ENCODE measurements at places on chromosomes 11 and 22.

GRCh38 chr11:70732881-70733196 lies 334.5 kb downstream of the CTTN start:
- DNase-seq = no peak

DNA sequence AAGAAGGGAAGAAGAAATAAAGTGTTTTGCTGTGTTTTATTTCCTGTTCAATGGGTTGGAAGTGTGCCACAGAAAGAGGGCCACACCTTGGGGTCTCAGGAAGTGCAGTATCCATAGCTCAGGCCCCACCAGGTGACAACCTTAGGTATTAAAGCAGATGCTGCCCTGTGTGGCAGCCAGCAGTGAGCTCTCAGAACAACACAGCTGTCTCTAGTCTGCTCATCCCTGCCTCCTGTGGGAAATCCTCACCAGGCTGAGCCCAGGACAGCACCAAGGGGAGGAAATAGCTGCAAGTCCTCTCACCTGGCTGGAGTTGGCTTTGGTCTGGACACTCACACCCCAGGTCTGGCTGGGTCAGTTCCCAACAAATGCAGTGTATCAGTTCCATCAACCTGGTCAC lies 25.1 kb downstream of the ARL14EP start:
- DNase-seq = no peak

DNA sequence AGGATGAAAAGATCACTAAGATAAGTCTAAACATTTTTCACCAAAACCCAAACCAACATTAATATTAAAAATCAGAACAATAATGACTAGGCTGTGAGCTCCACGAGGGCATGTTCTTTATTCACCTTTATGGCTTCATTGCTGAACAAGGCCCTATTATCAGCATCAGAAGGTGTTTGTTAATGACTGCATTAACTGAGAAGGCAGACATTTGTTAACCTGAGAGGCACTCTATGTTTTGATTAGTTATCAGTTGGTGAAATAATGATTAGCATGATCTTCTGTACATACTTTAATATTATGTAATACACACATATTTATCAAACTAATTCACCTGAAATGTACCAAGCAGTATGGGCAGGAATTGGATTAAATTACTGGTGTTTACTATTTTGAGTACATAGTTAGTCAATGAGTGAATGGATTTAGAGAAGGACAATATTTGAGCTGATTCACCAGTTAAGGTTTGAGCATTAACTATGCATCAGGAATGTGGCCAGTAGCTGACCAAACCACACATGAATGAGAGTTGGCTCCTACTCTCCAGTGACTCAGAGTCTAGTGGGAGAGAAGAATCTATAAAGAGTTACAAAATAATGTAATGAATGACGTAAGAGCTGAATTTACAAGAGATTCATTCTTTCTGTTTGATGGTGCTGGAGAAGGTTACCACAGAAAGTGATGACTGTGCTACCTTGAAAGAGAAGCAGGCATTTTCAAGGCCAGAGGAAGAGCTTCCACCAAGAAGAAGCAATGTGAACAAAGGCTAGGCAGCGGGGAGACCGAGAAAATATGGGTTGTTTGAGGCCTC lies 6.7 kb downstream of the IL18 start:
- DNase-seq = no peak

DNA sequence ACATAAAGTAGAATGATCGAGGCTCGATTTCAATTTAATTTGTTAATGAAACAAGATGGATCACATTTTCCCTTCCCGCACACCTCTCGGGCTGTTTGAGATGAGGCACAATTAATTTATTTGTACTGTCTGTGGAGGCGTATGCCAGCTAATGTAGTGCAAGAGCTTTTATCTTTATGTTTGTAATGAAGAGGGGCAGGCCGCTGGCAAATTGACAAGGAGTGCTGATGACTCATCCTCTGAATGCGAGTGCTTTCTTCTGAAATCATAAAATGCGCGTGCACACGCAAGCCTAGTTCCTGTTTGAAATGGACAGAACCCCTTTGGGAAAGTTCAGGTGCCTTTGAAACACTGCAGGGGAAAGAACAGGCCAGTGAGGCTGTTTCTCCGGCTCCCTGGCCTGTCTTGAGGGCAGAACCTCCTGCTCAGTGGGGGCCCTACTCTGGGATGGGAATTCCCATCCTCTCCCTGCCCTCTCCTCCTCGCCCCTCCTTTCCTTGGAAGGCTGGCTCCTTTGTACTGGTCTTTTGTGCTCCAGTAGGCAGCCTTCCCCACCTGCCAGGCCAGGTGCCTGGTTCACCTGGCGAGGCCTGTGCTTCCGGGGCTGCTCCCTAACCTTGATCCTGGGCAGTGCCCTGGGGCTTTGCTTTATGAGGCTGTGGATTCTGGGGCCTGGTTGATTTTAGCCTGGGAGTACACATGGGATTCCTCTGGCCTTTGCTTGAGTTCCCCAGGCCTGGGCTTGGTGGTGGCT lies 50.3 kb downstream of the TEAD1 start:
- peak; percentile 52 for DNase-seq

DNA sequence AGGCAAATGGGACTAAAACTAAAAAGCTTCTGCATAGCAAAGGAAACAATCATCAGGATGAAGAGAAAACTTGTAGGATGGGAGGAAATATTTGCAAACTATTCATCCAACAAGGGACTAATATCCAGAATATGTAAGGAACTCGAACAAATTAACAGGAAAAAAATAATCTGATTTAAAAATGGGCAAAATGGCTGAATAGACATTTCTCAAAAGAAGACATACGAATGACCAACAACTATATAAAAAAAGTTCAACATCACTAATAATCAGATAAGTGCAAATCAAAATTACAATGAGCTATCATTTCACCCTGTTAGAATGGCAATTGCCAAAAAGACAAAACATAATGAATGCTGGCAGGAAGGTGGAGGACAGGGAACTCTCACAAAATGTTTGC lies 12.0 kb downstream of the OR52E1 start:
- DNase-seq = no peak

DNA sequence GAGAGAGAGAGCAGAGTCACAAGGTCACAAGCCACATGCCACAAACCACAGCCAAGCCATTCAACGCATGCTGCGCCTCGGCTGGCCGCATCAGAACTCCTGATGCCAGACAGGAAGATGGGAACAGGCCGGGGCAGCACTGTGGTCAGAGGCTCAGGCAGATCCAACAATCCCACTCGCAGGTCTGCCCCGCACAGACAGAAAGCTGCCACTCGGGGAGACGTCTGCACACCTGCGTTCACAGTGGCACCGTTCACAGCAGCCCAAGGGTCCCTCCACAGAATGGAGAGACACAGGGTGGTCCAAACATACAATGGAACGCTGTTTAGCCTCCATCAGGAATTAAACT lies 408.8 kb downstream of the CTTN start:
- no peak for DNase-seq

GRCh38 chr11:13784855-13785254 lies 116.4 kb downstream of the FAR1 start:
- no peak for DNase-seq

DNA sequence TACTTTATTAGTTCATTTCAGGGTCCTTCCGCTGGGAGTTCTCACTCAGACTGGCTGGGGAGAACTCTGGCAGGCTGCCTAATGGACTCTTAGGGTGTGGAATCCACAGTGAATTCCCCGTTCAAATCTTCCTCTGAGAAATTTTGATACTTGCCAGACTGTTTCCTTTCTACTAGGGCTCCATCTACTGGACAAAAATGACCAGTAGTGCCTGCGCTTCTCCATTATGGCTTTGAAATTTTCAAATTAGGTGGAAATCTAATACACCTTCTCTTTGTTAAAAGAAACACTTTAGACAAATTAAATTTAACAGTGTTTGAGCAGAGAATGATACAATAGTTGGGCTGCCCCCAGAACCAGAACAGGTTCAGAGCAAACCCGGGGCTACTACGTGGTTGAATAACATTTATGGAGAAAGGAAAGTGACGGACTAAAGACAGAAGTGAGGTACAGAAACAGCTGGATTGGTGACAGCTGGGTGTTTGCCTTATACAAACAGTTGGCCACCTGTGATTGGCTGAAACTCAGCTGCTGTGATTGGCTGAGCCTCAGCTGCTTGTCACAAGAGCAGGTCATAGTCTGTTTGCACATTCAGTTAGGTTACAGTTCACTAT lies 52.9 kb upstream of the FDX1 start:
- peak; percentile 78 for DNase-seq

GRCh38 chr11:101438126-101438525 lies 145.7 kb downstream of the TRPC6 start:
- DNase-seq = no peak

DNA sequence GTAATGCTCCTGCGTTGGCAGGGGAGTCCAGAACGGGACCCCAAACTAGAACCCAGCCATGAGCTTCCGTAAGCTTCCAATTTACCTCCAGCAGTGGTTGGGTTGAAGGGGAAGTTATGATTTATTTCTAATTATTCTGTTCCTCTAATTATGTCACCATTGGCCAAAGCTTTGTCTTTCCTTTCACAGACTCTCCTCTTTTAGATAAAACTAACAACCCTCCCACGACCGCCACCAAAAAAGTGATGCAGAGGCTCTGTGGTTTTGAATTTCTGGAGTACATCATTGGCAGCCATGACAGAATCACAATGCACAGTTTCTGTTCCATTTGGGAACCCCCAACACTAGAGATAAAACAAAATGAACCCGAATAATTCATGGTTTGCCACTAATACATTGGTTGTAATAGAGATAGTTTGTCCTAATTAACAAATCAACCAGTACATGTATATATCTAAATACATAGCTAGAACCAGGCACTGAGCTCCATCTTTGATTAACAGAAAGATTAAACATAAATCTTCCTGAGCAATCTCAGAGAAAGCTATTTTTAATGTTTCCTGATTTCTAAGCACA lies 64.3 kb downstream of the ETS1 start:
- no peak for DNase-seq

- DNase-seq = no peak
Observed at GRCh38 chr22:42066937-42067336, 3.7 kb downstream of the NAGA start.

DNA sequence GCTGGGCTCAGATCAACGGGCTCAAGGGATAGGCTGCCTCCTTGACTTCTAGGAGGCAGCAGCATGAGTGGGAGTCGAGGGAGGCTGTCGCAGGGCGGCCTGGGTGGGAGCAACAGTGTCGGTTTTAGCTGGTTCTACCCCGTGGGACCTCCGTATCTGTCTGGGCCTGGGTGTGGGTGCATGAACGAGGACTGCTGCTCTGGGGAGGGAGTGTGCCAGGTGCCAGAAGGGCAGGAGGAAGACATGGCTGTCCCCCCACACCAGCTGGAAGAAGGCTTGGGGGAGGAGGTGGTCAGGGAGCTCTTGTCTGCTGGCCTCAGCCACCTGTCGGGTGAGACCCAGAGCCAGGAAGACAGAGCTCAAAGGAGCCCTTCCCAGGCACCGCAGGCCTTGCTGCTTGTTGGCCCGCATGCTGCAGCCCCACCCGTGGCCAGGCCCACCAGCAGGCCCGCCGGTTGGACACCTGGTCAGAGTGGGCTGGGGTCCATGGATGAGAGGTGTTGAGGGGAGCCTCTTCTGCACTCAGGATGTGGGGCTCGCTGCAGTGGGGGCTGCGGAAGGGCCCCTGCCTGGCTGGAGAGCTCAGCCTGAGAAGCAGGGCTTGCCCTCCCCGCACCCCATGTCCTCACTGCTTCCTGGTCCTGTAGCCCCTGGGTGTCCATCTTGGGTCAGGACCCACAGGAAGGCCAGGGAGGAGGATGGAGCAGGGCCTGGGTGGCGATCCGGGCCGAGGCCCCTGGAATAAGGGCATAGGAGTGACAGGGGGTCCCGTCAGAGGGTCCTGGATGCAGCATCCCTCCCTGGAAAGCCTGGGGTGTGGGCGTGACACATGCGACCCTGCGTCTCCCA lies 3.4 kb downstream of the CEND1 start:
- DNase-seq = no peak

DNA sequence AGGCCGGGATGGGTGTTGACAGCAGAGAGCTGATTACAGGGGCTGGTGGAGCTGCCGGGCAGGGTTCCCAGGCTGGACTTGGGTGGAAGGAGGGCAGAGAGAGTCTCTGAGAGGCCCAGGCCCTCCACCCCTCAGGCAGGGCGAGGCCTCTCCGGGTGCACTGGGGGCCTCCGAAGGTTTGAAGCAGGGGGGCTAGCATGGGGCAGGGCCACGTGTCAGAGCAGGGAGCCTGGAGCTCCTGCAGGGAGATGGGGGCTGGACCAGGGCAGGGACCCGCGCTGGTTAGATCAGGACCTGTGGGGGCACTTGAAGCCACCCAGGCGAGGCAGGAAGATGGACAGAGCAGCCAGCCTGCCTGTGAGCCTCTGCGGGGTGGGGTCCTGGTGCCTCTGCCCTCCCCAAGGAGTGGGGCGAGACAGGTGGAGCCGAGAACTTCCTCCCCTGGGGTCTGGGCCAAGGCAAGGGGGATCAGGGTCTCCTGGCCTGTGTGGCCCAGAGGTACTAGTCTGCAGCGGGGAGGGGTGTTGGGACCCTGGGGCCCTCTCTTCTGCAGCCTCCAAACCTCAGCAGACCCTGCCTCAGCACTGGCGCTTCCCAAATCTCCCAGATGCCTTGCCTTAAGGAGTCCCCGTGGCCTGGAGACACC lies 911 bp downstream of the PANX2 start:
- no peak for DNase-seq

GRCh38 chr11:19437760-19438159 lies 197.0 kb upstream of the E2F8 start:
- DNase-seq = no peak

GRCh38 chr11:115980337-115981103 lies 476.3 kb upstream of the CADM1 start:
- DNase-seq = no peak

DNA sequence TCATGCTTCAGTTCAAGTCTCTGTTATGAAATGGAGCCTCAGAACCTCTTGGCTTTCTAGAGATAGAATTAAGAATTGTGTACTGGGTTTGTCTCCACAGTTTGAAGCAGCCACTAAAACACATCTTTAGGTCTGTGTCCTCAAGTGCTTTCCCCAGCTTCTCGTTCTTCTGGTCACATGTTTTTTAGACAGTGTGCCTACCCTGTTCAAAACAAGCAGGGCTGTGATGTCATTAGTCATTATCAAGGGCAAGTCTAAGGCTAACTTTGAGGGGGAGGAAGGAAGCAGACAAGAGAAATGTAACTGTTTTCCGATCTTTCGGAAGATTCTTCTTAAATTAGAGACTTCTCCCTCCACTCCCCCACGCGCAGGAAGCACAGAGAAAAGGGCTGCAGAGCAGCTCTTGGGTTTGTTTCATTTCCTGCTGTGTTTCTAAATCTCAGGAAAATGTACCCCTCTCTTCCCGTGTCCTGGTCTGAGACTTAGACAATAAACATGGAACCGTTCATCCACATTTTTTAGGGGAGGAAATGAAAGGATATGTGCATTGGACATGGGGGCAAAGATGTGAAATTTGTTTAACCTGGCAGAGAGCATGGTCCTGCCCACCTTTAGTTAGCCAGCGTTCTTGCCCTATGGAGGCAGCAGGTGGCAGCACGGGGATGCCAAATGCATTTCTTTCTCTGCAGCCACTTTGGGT lies 3.1 kb downstream of the AKIP1 start:
- peak; percentile 32 for DNase-seq

Measured in HEK293T (cell line).